Fibroblast of lung (primary cell): ENCODE measurements at places on chromosomes 2 and 18. TPM values are rescaled to one million over a fixed set of nuclear protein-coding genes. Genes with fewer than 3 reads are reported as not detected.

The MGAT4A gene
- polyA plus RNA-seq = 0.08 and 0.10 TPM in 2 replicates

The MOGAT1 gene
- not detected in 2 replicates for polyA plus RNA-seq

The LONRF2 gene
- polyA plus RNA-seq = 0.01 and 0.03 TPM in 2 replicates

The GLB1L gene
- polyA plus RNA-seq = 12.8 and 16.9 TPM in 2 replicates

The OTOF gene
- polyA plus RNA-seq = not detected in 2 replicates
